Osteoblast (primary cell): ENCODE measurements at places on chromosomes 5 and 9. TPM values are rescaled to one million over a fixed set of nuclear protein-coding genes. Genes with fewer than 3 reads are reported as not detected.
A peak's percentile ranks its signal among the peaks of the same experiment; 100 is the strongest.

GRCh38 chr5:152221721-152222629, 183.1 kb downstream of the NMUR2 start:
- no peak for DNase-seq

DNA sequence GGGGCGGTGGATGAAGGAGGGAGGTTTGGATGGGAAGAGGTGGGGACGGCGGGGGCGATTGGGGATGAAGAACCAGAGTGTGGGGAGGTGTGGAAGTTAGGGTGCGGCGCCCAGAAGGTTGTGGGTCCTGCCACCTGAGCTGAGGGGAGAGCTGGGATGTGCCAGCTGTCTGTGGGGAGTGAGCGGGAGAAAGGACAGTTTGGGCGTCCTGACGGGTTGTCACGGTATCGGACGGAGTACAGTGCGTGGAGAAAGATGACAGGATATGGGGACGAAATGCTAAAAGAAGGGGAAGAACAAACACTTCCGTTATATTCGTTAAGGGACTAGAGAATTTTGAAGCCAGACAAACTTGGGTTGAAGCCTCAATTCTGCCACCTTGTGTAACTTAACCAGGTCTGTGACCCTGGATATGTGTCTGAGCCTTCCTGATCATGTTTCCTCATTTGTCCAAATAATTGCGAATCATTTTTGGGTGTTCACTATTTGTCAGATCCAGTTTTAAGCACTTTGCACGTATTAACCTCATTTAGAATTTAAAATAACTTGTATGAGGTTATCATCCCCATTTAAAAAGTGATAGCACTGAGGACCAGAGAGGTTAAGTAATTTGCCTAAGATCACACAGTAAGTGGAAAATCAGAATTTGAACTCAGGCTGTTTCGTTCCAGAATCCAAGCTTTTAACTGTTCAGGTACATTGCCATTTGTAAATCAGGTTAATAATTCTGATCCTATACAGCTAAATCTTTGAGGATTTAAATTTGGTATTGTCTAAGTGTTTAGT, 689 bp downstream of the CNTRL start:
- peak; percentile 19 for DNase-seq

DNA sequence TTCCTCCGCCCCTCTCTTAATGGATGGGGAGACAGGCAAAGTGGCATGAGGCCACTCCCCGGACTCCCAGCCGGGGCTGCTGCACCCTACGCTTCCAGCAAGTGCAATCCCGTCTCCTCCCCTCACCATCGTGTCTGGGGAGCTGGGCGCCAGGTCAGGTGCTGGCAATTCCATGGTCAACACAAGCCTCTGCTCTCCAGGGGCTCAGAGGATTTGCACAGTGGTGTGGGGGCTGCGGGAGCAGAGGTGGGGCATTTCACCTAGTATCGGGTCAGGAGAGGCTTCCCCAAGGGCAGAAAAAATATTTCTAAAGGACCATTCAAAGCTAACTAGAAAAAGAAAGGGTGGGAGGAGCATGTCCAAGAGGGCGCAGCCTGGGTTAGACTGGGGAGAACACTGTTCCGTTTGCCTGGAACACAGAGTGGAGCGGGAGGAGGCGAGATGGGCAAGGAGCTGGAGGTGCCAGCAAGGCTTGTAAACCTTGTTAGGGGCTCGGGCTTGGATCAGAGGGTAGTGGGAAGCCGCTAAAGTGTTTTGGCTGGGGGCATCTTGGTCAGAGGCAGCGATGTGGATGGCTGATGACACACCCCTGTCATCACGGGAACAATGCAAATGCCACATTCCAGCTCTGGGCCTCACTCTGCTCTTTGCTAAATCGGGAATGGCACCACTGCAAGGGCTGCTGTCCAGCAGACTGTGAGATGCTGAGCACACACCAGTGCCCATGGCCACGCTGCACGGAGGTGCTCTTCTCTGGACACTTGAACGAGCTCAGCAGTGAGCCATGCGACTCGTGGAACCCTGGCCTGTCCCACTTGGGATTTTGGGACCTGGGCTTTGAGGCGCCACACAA, 191.7 kb downstream of the CDK5RAP2 start:
- no peak for DNase-seq

DNA sequence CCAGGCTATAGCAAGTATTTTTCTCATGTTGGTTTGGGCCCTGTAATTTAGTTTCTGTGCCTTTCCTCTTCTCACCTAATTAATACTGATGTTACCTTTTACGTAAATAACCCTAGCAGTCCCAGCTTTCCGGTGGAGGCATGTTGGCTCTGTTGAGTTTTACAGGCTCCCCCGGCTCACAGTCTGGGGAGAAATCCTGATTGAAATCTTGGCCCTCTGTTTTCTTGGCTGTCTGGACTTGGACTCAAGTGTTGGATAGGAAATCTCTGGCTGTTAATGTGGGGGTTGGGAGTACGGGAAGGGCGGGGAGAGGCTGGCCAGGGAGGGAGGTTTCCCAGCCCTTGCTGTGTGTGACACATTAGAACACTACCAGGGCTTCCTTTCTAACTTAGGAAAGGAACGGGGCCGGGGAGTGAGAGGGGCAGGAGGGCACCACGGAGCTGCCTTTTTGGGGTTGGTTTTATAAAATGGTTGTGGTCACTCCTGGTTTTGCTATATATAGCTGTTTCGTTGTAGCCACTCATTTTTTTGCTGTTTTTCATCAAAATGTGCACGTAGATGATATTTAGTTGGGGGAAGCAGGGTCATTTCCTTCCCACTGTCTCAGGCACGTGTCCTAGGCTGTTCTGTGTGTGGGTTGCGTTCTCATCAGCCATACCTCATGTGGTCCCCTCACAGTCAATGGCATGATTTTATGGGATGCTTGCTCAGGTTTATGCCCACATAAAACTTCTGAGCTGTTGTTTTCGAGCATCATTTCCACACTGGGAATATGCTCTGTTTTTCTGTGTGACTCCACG, 11.0 kb downstream of the TRIO start:
- DNase-seq, result peak; percentile 64

DNA sequence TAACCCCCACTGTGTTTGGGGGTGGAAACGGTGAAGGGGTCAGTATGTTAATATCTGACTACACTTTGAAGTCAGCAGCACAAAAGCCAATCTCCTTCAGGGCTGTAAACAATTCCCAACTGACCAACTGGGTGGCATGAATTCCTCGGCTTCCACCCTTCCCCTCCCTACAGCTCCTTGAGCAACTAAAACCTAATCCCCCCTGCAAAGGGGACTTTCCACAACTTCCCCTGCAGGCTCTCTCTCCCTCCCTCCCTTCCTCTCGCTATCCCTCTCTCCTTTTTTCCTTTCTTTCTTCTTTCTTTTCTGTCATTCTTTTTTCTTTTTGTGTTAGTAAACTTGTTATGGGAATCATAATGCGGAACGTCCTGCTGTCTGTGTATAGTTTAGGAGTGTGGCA, 65.1 kb upstream of the PTCH1 start:
- DNase-seq, result no peak

DNA sequence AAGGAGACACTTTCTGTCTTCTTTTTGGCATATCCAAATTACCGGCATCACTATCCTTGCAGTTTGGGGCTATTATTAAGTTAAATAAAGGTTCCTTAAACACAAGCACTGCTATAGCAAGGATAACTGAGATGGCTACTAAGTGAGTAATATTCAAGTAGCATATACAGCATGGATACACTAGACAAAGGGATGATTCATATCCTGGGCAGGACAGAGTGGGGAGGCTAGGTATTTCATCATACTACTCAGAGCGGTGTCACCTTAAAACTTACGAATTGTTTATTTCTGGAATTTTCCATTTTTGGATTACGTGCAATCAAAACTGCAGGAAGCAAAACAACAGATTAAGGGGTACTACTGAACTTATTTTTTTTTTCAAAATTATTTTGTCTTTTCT, 54.1 kb downstream of the FER start:
- peak; percentile 56 for DNase-seq

DNA sequence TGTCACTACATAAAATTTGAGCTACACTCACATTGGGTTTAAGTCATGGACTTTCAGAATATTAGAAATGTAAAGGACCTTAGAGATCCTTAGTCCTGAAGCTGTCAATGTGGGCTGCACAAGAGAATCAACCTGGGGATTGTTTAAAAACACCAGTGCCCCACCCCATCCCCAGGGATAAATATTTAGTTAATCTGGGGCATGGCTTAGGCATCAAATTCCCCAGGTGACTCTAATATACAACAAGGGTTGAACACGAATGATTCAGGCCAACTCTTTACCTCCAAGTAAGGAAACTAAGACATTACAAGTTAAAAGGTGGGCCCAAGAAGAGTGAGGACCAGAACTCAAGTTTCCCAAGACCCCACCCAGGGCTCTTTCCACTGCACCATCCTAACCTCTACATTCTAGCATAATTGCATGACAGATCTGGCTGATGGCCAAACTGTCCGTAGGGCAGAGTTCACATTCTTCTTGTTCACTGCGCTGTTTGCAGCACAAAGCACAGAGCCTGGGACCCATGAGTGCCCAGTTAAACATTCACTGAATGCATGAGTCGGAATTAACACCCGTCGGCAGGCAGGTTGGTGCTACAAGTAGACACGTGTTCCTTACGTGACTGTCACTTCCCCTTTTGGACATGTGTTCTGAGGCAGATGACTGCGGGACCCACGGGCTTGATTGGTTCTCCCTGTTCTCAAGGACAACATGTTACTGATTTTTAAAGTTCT, 25.2 kb downstream of the CYFIP2 start:
- no peak for DNase-seq

GRCh38 chr9:75432386-75432785, 344.1 kb downstream of the OSTF1 start:
- DNase-seq, result no peak

GRCh38 chr5:111143910-111144309, 51.8 kb downstream of the WDR36 start:
- peak; percentile 92 for DNase-seq

GRCh38 chr5:4877579-4877978, 262.6 kb upstream of the ADAMTS16 start:
- DNase-seq, result no peak

DNA sequence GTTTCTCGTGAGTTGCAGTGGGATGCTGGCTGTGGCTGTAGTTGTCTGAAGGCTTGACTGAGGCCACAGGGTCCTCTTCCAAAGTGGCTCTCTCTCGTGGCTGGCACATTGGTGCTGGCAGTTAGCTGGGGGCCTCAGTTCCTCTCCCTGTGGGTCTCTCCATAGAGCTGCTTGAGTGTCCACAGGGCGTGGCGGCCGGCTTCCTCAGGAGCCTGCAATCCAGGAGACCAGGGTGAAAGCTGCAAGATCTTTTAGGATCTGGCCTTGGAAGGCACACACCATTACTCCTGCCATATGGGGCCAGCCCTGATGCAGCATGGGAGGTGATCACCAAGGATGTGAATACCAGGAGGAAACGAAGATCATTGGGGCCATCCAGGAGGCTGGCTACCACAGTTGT, 41.1 kb downstream of the ANKRD33B start:
- DNase-seq, result no peak

DNA sequence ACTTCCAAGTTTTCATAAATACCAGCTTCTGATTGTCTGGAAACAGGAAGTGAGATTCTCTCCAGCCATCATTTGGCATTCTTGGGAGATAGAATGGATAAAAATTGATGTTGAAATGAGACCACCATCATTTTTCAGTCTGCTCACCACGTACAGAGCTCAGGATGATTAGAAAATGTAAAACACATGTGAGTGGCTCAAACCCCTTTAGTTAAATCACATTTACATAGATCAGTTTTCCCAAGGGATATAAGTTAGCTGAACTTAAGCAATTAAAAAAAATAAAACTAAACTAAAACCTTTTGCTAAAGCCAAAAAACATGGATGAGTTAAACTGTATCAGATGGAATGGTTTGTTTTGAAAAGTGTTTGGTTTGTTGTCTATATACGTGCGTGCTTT, 37.1 kb upstream of the GDNF start:
- DNase-seq, result no peak

DNA sequence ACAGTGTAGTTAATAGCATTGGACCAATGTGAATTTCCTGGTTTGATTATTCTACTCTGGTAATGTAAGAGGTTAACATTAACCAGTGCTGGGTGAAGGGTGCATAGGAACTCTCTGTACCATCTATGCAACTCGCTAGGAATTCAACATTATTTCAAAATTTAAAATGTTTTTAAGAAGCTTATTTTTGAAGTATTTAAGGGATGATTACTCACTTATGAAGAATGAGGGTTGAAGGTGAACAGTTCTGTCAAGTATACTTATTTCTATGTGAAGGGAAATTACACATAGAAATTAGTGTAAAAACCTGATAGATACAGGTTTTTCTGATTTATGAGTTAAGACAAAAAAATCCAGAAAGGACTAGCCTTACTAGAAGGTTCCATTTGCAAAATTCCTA, 165.8 kb downstream of the INSYN2B start:
- no peak for DNase-seq

DNA sequence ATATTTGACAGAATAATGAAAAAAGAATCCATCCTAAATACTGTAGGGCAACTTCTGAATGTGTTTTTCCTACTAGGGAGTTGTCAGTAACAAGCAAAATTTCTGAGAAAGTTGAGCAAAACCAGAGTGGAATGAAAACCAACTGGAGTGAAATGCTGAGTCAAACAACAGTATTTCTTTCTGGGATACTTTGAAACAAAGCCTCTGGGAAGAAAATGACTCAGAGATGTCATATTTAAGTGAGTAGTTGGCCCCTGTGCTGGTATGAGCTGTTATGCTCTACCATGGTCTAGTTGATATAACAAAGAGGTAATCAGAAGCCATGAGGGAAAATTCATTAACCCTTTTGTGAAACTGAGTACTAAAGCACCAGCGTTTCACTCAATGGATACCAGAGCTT, 372.1 kb upstream of the C9orf72 start:
- no peak for DNase-seq

DNA sequence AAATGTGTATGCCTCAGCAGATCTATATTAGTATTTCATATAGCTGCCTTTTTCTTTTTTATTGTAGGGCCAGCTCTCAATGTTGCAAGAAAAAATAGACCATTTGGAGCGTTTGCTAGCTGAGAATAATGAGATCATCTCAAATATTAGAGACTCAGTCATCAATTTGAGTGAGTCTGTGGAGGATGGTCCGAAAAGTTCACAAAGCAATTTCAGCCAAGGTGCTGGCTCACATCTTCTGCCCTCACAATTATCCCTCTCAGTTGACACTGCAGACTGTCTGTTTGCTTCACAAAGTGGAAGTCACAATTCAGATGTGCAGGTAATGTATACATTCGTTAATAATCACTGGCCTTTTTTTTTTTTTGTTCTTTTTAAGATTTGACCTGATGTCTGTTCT, 23.7 kb downstream of the MAN2A1 start:
- no peak for DNase-seq

DNA sequence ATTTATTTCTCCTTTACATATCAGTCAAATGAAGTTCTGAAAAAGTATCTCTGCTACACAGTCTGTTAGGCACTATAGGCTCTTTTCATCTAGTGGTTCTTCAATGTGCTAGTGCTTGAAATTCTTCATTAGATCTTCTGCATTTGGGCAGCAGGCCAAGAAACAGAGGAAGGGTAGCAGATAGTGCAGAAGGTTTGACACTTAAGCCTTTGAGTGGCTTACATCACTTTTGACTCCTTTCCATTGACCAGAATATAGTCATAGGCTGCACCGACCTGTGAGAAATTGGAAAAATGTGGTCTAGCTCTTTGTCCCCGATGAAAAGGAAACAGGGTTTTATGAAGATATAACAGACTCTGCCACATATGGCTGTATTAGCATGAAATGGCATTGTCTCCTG, 459.5 kb upstream of the PTGER4 start:
- no peak for DNase-seq

- DNase-seq, result no peak
These were observed 54.3 kb upstream of the ANKRD33B start for GRCh38 chr5:10509575-10509974.

- no peak for DNase-seq
These were observed 274.3 kb downstream of the GAS1 start for GRCh38 chr9:86672966-86673365.

The FAM163B gene
- not detected in 2 replicates for total RNA-seq

The RETREG1 gene
- total RNA-seq, result 8.3 TPM in 2 replicates

The SNCAIP gene
- total RNA-seq, result 6.2 and 8.0 TPM in 2 replicates

The FEM1C gene
- total RNA-seq, result 17.1 and 17.4 TPM in 2 replicates

The HCN1 gene
- total RNA-seq, result not detected in 2 replicates

The CSF1R gene
- total RNA-seq, result 0.36 and 0.88 TPM in 2 replicates
